GM04503 (cell line): ENCODE measurements at places on chromosomes 4 and X.

DNA sequence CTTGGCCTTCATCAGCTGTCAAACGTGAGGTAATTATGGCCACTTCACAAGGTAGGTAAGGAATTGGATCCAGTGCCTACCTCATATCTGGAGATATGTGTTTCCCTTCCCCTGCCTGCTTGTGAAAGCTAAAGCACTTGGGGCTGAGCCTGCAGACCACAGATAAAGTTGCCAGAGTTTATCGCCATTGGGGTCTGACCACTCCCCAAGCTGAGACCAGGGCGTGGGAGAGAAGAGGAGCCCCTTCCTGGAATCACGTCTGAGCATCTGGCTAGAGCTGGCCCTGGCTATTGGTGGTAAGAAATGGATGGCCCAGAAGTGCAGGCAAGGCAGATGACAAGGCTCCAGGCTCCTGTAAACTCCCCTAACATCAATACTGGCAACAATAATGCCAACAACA lies 2.7 kb downstream of the ALAS2 start:
- no peak for DNase-seq

- no peak for DNase-seq
These were observed 10.9 kb upstream of the ASMTL start for GRCh38 chrX:1463581-1463980.

GRCh38 chr4:173181848-173182247 lies 13.2 kb downstream of the GALNT7 start:
- no peak for DNase-seq

DNA sequence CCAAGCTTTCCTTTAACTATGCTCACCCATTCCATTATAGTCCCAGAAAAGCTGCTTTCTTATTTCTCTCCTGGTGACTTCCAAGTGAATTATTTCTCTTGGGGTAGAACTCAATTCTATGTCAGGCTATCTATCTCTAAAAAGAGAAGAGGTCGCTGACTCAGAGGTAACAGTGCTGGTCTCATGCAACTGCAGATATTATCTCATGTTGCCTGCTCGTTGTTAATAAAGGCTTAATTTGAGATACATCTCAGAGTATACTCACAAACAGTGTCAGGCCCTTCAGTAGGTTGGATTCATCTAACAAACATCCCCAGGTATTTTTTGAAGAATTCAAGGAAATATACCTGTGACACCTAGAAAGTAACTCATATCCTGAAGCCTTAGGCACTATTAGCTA lies 2.7 kb downstream of the TMEM154 start:
- DNase-seq = no peak

DNA sequence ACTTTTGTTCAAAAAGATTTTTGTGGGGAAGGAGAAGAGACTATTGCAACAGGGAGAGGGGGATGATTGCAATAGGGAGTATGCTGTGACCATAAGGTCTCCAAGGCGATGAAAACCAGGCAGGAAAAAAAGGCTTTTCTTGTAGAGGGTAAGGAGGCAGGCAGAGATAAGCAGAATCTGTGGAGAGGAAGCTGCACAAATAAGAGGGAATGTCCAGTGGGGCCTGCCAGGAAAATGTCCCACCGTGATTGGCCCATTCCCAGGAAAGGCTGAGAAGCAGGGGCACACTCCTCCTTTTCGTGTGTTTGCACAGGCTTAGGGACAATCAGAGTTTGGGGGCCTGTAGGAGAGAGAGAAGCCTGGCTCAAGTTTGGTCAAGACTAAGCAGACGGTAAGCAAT lies 29.1 kb downstream of the SPACA5 start:
- no peak for DNase-seq

GRCh38 chrX:34578237-34578636 lies 78.8 kb downstream of the TMEM47 start:
- no peak for DNase-seq

- DNase-seq = no peak
These were observed 38.7 kb upstream of the DCLK2 start for GRCh38 chr4:150039274-150040127.

- no peak for DNase-seq
These were observed 57.4 kb downstream of the GATB start for GRCh38 chr4:151703401-151703800.

- DNase-seq = no peak
These were observed 36.7 kb upstream of the ANK2 start for GRCh38 chr4:113012786-113013185.

DNA sequence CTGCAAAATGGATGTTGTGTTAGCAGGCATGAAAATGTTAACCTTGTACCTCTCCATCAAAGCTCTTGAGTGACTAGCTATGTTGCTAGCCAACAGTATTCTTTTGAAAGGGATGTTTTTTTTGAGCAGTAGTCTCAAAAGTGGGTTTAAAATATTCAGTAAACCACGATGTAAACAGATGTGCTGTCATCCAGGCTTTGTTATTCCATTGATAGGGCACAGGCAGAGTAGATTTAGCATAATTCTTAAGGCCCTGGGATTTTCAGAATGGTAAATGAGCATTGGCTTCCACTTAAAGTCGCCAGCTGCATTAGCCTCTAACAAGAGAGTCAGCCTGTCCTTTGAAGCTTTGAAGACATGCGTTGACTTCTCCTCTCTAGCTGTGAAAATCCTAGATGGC lies 18.4 kb downstream of the FGF2 start:
- DNase-seq = no peak

- DNase-seq = no peak
These were observed 1471.8 kb downstream of the PCDH7 start for GRCh38 chr4:32191961-32192360.

- peak; percentile 63 for DNase-seq
These were observed 30.6 kb upstream of the SCML1 start for GRCh38 chrX:17706676-17707075.

- no peak for DNase-seq
These were observed 469.0 kb upstream of the PRKX start for GRCh38 chrX:4182408-4182806.

GRCh38 chrX:1420371-1420770 lies 28.5 kb upstream of the SLC25A6 start:
- no peak for DNase-seq

DNA sequence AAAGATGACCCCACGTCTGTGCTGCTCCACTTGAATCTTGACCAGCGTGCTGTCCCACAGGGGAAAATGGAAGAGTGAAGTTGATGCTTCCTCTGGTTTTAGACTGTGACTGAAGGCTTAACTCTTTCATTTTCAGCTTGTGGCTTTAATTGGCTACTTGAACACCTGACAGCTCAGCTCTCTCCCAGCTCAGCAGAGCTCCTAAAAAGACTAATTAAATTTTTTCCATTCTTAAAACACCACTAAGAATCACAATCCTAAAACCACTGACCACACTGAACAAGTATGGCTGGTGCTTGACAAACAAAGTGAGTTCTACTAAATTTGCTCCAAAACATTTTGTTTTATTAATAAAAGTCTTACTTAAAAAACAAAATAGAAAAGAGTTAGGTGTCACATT lies 71.7 kb downstream of the SRPX start:
- no peak for DNase-seq

DNA sequence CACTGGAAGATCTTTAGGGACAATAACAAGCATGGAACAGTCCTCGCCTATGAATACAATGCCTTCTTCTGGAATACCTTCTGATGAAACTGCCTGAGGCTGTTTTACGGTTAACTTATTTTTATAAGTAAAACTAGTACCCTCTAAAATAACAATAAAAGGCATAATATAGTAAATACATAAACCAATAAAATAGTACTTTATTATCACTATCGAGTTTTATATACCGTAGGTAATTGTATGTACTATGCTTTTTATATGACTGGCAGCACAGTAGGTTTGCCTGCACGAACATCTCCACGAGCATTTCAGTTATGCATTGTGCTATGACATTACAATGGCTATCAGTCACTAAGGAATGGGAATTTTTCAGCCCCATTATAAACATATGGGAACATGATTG lies 8.0 kb downstream of the GUCY1A1 start:
- no peak for DNase-seq

- no peak for DNase-seq
These were observed 1103.1 kb upstream of the TENM3 start for GRCh38 chr4:181140037-181140603.

DNA sequence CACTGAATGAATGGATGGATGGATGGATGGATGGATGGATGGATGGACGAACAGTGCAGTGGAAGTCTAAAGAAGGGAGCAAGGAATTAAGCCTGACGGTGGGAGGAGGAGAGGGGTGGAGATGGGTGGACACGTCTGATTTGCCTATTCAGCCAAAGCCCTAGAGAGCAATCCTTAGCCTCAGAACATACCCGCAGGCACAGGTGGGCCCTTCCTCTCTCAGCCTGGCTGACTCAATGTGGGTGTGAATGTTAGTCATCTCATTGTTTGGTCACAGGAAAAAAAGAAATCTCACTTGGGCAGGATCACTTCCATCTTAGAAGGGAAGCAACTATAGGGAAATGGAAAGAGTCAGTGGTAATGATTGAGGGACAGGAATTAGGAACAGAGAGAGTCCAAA lies 165.9 kb downstream of the PJA1 start:
- no peak for DNase-seq

GRCh38 chr4:185644408-185644807 lies 109.1 kb upstream of the PDLIM3 start:
- no peak for DNase-seq

DNA sequence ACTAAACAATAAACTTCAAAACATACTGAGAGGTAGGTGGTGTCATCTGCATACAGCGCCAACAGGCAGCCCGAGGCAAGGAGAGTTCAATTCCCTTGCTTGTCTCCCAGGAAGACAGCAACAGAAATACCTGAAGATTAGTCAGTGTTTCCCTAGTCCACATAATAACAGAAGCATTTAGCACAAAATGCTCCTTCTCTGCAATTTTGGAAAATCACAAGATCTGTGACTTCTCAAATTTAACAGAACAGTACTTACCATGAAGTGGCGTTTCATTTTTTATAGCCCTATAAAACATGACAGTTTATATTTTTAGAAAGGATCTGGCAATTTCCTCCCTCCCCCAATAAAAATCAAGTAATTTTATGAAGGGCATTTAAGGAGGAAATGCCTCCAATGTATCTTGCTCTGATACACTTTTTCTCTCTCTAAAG lies 67.1 kb upstream of the MYOZ2 start:
- DNase-seq = peak; percentile 9

DNA sequence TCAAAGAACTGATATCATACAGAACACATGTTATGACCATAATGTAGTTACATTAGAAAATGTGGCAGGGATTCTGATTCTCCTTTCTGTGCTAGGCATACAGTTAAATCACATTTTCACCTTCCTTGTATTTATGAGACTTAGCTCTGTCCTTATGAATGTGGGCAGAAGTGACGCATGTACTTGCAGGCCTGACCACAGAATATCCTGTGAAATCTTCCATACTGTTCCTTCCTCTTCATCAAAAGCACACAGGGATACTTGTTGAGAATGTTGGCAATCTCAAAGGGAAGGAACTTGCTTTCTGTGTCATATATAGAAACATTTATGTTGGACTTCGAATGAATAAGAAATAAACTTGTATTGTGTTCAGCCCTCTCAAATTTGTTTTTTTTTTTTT lies 17.2 kb upstream of the MYOZ2 start:
- no peak for DNase-seq

GRCh38 chr4:149026696-149027095 lies 584.5 kb upstream of the NR3C2 start:
- no peak for DNase-seq

- peak; percentile 99 for DNase-seq
These were observed 36.0 kb upstream of the ARSJ start for GRCh38 chr4:114015444-114015899.

DNA sequence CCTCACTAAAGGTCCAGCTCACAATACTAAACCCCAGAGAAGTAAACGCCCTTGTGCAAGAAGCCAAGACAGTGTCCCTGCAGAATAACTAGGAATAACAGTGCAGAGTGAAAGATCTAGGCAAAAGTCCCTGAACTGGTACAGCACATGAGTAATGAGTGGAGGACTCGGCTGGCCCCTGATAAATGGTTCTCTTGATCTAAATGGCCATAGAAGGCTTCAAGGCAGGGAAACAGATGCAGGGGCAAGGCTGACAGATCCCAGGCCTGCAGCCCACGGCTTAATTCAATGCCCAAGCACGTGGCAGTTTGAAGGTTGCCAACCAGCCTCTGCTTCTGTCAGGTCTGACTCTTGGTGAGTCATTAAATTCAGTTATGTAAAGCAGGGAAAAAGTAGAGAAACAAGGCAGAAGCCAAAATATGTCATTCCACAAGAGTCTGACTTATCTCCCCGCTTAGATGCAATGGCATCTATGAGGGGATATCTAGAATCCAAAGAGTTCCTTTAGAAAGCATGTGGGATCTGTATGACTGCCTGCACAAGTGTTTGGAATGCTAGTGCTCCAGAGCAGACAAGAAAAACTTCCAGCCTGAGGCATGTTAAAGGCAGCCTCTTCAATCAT lies 121.3 kb downstream of the PRDM5 start:
- no peak for DNase-seq

- DNase-seq = peak; percentile 3
These were observed 100.7 kb upstream of the GRPR start for GRCh38 chrX:16022580-16023200.

DNA sequence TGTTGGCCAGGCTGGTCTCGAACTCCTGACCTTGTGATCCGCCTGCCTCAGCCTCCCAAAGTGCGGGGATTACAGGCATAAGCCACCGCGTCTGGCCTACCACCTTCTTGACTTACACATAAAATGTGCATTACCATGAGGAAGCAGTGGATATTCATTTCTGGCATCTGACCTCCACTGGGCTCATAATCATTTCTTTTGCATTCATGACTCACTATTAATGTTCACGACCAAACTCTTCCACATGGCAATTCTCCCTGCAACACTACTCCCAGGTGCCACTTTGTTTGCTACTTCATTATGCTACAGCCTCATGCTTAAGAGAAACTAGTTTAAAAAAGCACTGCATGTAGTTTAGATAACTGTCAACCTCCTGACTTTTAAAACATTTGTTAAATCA lies 22.7 kb downstream of the RASGEF1B start:
- no peak for DNase-seq

GRCh38 chr4:181962321-181962720 lies 280.9 kb upstream of the TENM3 start:
- DNase-seq = no peak

DNA sequence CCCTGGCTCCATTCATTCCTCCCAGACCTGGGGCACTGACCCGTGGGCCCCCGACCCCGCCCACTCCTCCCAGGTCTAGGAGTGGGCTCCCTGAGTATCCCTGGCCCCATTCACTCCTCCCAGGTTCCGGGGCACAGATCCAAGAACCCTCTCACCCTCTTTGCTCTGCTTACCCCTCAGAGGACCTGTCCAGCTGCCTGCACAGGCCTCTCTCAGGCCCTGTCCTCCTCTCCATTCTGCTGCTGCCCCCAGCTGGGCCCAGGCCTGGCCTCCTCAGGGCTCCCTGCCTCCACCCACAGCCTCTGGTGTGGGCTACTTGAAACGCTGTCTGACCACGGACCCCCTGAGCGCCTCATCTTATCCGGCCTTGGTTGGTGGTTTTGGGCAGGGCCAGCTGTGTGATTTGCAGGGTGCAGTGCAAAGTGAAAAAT lies 217.7 kb upstream of the PSAPL1 start:
- DNase-seq = no peak

GRCh38 chrX:34909151-34909550 lies 33.4 kb upstream of the FAM47B start:
- DNase-seq = no peak

- peak; percentile 15 for DNase-seq
These were observed 41.0 kb upstream of the UCP1 start for GRCh38 chr4:140609548-140610425.
